HCT116 (cell line): ENCODE measurements at places on chromosomes 2 and 18. TPM values are rescaled to one million over a fixed set of nuclear protein-coding genes. Genes with fewer than 3 reads are reported as not detected.

GRCh38 chr18:6885992-6886796, 156.7 kb downstream of the ARHGAP28 start:
- no peak for DNase-seq

DNA sequence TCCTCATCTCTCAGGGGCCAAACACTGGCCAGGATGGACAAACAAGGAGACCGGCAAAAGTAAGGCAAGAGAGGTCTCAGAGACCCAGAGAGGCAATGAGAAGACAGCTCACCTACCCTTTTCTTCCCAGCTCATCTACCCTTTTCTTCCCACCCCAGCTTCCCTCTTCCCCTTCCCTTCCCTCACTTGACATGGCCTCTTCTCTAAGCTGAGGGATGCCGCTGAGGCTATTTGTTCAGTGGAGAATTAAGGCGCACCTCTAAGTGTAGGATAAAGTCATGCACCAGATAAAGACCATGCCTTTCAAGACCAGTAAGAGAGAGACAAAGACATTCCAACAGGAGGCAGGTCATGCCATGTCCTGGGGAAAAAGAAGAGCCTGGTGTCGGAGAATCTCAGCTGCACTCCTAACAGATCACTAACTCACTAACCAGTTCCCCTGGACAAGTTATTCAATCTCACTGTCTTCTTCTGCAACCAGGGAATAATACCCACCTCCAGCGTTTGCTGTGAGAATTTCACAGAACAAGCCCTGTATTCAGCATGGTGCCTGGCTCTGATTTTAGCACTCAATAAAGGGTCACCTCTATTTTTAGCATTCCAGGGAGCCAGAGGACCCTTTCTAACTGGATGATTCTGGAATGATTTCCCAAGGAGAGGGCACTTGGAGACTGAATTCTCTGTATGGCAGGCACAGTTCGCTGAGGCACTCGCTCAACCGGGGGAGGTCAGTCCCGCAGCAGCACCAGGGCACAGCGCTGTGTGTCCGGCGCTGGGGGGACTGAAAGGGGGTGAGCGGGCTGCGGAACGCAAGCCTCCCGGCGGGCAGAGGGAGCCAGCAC, 3.0 kb upstream of the FOSL2 start:
- no peak for DNase-seq

DNA sequence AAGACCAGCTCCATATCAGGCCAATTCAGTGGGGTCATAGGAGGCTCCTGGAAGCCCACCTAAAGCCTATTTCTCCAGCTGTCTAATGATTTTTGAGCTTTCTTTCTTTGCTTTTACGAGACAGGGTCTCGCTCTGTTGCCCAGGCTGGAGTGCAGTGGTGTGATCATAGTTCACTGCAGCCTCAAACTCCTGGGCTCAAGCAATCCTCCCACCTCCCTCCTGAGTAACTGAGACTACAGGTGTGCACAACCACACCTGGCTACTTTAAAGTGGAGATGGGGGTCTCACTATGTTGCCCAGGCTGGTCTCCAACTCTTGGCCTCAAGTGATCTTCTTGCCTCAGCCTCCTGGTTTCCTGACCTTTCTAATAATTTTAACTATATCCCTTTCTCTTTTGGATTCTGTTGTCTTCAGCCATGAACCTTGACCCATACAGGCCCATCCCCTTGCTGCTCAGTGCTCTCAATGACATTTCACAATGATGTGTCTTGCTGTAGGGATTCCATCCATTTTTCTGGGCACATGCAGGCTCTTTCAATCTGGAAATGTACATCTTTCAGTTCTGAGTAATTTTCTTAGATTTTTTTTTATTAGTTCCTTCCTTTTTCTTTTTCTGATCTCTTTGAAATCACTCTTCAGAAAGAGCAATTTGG, 29.7 kb downstream of the GNLY start:
- DNase-seq = no peak

DNA sequence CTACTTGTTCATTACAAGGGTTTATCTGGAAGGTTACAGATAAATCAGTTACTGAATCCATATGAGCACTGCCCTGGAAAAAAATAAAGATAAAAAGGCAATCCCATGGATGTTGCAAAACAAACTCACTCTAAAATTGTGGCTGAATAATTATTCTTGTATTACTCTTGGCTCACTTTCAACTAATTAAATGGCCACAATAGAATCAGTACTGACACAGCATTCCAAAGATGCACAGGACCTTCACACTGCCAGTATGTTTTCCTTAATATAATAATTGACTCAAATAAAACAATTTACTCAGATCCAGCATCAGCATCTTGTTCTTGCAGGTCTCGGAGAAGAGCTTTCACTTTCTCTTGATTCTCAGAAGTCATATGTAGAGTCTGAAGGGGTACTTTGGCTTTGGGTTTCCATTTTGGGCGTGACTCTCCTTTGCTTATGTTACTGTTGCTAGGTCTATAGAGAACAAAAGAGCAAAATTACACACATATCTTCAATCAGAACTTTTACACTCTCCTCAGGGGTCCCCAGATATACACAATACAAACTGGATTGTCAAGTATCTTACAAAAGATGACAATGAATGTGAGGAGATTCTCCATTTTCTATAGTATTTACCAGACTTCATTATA, 12.6 kb downstream of the DHX57 start:
- DNase-seq = no peak

DNA sequence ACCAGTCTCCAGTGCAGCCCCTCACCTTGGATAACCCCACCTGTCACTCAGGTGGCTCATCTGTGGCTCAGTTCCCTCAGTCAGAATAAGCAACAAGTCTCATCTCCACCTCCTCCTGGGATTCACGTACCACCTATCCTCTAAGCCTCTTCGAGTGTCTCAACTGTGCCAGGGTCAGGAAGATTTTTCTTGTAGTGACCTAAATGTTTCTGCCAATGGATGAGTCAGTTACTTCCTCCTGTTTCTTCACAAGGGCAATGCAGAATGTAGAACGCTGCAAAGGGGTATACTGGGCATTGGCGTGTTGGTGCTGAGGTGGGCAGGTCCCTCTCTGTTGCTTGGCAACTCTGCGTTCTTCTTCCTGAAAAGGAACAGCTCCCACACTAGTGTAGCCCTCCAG, 213.3 kb upstream of the CXCR4 start:
- no peak for DNase-seq

GRCh38 chr2:57973621-57974186, 72.9 kb upstream of the VRK2 start:
- DNase-seq = no peak

DNA sequence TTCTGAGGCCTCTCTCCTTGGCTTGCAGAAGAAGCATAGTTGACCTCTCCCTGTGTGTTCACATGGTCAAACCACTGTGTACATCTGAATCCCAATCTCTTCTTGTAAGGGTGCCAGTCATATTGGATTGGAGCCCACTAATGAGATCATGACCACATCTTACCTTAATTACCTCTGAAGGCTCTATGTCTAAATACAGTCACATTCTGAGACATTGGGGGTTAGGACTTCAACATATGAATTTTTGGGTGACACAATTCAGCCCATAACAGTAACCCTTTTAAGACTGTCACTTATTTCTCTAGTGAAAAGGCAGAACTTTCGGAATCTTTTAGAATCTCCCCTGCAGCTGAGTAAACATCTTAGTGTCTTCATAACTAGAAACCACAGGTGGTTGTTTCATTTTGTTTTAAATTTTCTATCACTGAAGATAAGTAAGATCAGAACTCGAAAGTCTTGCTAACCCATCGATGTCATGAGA, 33.3 kb downstream of the BMP10 start:
- no peak for DNase-seq

ALS2 gene
- total RNA-seq = 28.1 TPM

DNA sequence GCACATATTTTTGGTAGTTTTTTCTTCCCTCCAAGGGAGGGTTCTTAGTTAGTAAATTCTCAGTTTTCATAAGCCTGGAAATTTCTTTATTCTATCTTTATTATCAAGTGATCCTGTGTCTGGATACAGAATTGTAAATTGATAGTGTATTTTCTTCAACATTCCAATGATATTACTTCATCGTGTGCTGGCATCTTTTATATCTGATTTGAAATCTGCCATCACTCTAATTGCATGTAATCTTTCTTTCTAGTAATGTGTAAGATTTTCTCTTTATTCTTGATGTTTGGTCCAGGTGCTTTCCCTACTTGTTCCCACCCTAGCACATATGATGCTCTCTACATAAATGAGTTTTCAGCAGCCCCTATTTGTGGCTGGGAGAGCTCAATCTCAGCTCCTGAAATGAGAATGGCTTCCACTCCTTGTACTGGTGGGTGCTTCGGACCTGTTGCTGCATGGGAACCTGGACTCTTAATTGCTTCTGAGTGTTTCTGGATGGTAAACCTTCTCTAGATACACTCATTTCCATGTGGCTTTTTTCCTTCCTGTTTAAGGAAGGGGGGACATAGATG, 102.7 kb downstream of the SMIM21 start:
- no peak for DNase-seq

CCL20 gene
- total RNA-seq = 0.30 TPM

DNA sequence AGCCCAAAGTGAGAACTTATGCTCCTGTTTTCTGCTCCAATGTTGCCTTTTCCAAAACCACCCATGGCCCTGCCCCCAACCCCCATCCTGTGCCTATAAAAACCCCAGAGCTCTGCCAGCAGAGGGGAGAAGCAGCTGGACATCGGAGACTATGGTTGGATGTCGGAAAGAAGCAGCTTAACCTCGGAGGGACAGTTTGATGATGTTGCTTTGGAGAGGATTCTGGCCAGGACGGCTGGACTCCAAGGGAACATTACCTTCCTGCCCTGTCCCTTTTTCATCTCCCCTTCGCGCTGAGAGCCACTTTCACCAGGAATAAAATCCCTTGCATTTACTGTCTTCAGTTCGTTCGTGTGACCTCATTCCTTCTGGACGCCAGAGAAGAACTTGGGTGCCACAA, 158.4 kb downstream of the PTPRM start:
- no peak for DNase-seq

ADCY3 gene
- 71.1 TPM for total RNA-seq

DNA sequence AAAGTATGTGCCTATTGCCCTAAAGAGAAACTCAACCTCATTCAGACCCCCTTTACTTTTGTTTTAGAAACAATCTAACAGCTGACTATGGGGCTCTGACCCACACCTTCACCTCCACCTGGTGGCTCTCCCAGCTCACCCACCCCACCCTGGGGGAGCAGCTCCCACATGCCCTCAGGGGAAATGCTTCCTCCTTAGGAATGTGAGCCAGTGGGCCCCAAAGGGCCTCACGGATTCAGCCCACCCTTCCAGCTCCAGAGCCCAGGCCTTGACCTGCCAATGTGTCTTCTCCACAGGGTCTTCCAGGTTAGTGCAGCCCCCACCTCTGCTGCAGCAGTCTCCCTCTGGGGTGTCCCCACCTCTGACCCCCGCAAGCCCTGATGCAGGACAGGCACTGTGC, 680.1 kb upstream of the RAB6C start:
- DNase-seq = no peak

DNA sequence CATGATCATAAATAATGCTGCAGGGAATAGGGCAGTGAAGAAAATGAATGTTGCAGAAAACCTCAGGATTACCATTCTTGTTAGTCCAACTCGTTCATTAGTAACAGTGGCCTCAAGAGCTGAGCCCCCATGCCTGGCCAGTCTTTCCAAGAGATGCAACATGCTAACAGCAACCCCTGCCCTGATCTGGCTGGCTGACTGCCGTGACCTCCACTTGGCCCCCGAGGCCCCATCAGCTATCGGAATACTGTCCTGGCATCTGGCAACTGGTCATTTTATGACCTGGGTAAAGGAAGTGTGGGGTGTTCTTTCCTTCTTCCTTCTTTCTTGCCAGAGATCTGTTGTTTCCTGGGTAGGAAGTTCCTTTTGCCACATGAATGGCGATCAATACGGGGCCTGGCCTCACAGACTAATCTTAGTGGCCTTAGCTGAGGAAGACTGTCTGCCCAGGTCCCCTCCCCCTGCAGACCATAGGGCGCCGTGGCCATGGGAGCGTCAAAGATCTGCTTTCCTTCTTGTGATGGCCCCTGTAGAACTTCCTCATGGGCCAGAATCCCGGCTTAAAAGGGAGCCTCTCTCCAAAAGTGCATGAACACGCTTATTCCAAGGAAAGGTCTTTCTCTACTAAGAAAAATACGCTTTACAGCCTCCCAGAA, 10.6 kb upstream of the TRABD2A start:
- DNase-seq = no peak

DNA sequence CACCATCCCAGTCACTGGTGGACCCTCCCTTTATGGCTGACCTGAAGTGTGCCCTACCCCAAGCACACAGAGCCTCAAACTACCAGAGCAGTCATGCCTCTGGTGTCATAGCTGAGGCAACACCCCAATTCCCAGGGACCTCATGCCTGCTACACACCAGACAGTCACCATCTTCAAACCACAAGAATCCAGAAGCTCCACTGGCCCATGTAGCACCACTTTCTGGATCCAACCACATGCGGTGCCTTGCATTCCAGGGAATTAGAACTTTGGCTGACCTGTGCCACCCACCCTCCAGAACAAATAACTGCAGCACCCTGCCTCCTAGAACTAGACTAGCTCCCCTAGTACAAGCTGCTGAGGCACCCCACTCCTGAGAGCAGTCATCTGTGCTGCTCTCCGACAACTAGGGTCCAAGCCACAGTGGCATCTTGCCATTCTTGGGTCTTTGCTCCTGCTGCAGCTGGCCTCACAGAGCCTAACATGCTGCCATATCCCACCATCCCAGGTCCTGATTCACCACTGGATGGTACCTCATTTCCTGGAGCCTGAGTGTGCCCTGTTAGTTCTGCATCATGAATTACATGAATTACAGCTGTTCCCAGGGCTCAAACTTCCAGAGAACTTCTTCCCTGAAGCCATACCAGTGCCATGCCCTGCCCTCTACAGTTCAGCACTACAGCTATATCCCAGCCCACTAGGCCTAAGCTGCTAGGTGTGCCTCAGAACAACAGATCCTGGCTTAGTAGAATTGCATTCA, 243.8 kb upstream of the CHST9 start:
- DNase-seq = no peak

RFX8 gene
- total RNA-seq = not detected

CFAP65 gene
- total RNA-seq = 0.52 TPM

DNA sequence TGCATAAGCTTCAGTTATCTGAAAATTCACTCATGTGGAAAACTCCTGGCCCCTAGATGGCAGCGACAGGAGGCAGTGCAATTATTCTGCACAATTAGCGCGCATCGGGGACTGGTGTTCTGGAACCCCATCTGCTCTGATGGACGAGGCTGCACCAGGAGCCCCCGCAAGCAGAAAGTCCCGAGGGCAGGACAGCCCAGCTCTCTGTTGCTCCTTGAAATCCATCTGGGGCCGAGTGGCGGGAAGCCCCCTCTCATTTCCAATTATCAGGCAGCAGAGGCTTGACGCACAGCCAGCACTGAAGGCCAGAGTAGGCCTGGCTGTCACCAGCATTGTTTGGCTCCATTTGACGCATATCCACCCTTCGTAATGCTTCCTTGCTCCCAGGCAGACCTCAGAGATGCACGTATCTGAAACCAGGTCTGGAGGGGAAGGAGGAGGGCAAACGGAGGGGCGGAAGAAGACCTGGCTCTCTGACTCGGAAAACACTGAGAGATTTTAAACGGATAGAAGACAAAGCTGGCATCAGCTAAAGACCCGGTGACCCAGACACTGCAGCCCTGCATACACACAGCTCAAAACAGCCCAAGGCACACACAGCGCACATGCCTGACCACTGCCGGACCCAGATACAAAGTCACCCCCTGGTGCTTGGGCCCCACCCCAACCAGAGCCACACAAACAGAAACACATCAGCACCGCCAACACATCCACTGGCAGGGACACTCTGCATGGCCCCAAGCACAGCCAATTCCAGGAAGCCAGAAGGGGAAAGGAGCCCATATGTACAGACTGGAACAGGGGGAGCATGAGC, 69.8 kb downstream of the TNS1 start:
- DNase-seq = no peak

GRCh38 chr2:38093527-38094165, 17.7 kb upstream of the CYP1B1 start:
- no peak for DNase-seq

AFF3 gene
- total RNA-seq = 0.61 TPM
